HS-5 (cell line): ENCODE measurements at places on chromosomes 7 and 10.

GRCh38 chr7:105337529-105337928 lies 51.2 kb downstream of the SRPK2 start:
- DNase-seq: no peak

- no peak for DNase-seq
Observed at GRCh38 chr10:133100706-133101415, 13.1 kb downstream of the ADGRA1 start.

DNA sequence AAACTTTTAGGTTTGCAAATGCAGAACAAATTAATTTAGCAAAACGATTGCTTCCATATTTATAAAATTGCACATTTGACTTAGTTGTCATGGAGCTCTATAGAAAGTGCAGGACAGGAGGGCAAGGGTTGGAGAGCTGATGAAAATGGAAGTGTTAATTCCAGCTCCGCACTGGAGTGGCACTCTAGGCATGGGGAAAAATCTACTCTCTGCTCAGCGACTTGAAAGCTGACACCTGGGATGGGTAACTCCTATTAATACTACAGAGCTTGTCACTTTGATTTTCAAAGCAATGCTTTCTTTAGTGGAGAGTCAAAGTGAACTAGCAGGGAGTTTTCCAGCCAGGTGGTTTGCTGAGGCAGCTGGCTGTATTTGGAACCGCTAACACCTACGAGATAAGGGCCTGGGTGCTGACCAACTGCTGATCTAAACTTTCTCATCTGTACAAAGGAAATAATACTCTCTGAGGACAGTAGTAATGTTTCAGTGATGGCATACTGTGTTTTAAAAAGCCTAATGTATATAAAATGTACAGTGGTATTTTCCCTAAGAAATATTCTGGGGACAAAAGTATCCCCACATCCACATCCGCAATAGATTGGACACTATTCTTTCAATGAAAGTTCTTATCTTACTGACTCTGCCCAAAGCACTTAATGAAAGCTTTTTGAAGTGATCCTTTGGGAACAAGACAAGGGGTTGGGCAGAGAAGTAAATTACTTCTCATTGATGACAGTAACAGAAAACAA lies 444.3 kb downstream of the GPAM start:
- no peak for DNase-seq

DNA sequence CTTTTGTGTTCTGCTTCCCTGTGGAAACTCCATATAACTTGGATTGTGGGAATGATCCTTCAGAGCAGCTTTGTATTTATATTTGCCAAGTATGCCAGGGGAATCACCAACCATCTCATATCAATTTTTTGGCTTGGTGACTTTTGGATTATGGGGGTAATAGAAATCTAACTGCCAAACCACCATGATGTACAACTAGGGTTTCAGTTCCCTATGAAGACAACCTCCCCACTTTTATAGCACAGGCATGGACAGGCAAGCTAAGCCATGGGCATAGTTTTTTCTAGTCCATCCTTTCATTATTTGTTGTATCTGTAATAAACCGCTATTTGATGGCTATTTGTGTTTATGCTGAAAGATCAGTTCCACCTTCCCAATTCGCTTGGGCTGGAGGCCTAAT lies 17.7 kb downstream of the NPY start:
- DNase-seq: no peak

- no peak for DNase-seq
Observed at GRCh38 chr7:44307905-44308595, 17.3 kb downstream of the CAMK2B start.

DNA sequence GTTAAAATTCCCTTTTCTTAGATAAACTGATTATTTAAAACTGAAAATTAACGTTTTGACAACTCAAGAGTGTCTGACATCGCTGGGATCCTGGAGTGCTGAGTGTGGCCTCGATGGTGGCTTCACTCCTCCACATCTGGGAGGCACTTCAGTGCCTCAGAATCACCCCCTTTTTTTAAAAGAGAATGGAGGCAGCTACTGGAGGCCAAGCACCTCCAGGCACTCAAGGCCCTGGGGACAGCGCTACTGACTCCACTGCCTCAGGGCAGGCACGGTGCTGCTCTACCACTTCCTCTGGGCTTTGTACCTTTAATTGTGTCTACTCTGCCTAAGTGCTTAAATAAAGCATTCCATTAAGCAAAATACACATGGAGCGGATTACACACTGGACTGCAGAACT lies 27.2 kb upstream of the NCAPG2 start:
- no peak for DNase-seq

- no peak for DNase-seq
Observed at GRCh38 chr7:66033471-66034385, 41.9 kb upstream of the ASL start.

DNA sequence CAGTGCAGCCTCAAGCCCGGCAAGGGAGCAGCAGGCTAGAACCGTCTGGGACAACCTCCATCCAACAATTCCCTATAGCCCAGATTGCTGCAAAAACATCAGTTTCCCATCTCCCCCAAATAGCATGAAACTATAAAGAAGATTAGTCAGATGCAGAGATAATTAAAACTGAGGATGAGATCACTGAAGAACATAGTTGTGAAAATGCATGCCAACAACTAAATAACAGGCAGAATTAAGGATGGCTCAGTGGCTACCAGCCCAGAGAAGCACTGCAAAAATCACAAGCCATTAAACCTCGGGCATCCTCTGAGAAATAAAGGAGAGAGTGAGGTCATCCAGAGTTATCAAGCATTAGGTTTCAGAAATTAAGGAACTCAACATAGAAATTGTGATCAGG lies 427.1 kb downstream of the TNS3 start:
- no peak for DNase-seq

DNA sequence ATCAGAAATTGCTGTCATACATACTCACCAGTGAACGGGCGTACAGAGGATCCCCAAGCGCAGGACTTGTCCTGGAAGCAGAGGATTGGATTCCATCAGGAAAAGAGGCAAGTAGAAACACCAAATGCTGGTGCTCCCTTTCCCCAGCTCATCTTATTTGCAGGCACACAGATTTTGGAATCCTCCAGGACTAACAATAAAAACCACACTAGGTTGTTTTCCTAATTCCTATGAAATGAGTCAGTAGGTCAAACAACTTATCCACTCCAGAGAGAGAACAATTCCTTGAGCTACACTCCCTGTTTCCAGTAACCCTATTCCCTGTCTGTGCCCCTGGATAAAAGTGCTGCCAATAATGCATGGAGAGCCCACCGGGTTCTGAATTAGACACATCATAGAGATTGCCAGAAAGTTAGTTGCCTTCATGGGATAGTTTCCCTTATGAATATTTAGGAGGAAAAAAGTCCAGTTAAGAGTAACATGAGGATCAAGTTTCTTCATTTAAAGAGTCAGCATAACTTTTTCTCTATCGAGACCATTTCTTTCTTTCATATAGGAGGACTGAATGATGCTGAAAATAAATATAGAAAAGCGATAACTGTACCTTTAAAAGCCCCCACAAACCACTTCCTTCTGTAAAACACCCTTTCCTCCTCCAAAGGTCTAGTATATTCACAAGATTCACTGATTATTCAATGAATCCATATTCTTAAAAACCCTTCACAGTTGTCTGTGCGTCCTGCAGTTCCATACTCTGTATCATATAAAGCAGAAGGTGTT lies 178.3 kb upstream of the KLF14 start:
- DNase-seq: no peak

- DNase-seq: no peak
Observed at GRCh38 chr7:39741942-39742623, 118.7 kb downstream of the RALA start.

DNA sequence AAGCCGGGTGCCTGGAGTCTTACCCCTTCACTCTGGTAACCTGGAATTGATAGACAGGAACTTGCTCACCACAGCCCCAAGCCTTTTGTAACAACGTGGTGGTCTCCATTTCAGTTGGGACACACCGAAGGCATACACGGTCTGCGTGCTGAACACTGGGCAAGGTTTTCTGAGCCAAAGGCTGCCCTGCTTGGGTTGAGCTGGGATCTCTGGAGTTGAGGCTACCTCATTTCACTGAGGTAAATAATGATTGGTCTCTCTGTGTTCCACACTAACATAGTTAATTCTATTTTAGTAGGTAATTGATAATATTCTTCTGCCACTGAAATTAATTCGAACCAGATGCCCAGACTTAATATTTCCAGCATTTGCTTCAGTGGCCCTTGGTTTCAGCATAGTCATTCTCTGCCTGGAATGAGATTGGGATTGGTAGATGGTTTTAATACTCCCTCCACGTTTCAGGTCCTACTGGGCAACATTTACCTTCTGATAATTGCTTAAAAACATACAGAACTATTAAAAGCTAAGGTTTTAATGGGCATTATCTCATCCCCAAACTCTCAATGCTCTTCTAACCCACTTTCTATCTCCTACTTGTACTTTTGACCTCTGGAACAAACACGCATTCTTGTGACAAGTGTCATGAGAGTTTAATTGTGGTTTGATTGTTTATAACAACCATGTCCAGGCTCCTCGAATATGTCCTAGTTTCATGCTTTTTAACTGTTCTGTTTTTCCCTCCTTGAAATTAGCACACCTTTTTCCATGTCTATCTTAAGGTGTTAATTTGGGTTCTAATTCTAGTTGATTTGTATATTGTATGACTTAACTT lies 202.3 kb upstream of the KLF6 start:
- DNase-seq: no peak

DNA sequence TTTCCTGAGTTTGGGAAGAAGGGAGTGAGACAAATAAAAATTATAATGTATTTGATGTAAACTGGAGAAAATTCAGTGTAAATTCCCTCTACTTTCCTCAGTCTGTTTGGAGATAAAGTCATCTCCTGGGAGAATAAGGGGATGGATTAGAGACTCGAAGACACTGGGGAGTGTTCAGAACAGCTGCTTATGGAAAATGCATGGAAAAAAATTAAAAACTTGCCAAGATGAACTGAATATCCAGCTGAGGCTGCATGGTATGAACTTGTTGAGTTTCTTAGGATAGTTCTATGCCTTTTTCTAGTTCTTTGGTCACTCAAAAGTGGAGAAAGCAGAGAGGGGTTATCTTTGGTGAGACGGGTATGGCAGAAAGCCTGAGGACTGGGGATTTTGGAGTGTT lies 210.5 kb downstream of the BICC1 start:
- DNase-seq: no peak

GRCh38 chr7:22945584-22945983 lies 68.3 kb downstream of the HYCC1 start:
- no peak for DNase-seq

DNA sequence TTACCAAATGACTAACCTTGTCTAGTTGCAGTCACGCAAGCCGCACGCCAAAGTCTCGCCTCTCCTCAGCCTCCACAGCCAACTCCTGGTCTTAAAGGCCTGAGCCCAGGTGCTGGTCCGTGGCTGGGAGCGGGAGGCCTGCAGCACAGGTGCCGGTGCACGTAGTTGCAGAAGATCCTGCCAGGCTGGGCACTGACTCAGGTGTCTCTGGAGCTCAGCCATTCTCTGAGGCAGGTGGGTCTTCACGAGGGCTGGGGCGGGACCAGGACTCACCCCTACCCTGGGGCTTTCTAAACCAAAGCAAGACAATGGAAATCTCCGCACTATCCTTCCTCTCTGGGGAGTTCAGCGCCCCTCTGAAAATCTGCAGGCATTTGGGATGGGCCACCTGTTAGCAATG lies 216.4 kb downstream of the MLLT10 start:
- no peak for DNase-seq

DNA sequence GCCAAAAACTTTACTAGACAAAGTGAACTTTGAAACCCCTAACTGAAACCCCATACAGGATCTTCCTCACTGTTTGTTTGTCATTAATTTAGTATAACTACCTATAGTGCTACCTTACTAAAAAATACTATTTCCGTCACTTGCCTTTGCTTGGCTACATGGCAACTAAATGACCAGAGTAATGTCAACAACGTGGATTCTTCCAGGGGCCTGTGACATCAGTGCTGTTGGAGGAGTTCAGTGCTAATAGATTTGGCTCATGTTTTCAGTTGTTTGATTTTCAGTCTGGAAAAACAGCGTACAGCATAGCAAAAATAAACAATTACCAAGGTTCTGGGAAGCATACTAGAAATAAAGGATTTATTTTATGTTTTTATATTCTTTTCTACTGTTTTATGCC lies 3.0 kb upstream of the ASB15 start:
- DNase-seq: no peak

DNA sequence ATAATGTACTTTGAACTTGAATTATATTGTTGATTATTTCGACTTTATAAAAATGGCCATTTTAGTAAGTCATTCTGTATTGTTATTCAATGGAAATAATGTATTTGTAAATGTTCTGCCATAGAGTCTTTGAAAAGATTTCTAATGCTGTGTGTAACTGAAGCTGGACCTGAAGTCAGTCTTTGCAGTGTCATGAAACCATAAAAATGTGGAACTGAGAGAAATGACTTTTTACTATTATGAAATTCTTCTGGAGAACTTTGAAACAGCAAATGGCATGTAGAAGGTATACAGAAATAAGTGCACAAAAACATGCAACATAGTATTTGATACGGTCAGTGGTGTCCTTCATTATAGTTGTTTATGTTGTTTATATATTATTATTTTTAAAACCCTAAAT lies 59.7 kb upstream of the ADRA2A start:
- no peak for DNase-seq

DNA sequence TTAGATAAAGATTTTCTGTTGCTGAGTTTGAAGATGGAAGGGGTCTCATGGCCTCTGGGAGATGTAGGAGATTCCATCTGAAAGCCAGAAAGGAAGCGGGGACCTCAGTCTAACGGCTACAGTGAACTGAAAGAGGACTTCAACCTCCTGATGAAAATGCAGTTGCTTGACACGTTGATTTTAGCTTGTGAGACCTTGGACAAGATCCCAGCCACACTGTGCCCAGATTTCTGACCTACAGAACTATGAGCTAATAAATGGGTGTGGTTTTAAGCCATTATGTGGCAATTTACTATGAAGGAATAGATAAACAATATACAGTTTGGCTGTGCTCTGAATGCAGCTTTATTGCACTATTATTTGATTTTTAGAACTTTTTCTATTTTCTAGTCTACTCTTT lies 342.3 kb upstream of the SEMA3D start:
- DNase-seq: no peak

- DNase-seq: peak; percentile 5
Observed at GRCh38 chr10:93652857-93653256, 40.5 kb downstream of the PDE6C start.

DNA sequence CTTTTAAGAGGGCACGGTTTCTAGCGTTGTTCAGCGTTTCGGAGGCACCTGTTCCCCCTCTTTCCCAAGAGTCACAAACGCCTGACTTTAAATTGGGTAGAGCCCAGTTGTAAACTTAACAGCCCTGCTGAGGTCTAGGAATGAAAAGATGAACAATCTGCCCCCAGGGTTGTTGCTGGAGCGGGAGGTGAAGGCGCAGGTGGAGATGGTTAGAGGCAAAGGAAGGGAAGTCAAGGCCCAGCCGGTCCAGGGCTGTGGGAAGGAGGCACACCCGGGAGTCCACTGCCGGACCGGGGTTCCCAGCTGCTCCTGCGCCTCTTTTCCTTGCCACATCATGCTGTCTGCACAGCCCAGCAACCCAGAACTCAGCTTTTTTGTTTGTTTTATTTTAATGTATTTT lies 770 bp downstream of the PRXL2A start:
- no peak for DNase-seq

GRCh38 chr10:97065128-97065527 lies 120.6 kb downstream of the SLIT1 start:
- no peak for DNase-seq

- no peak for DNase-seq
Observed at GRCh38 chr7:15503603-15504290, 58.1 kb downstream of the AGMO start.
